ENCODE measurements at places on chromosomes 5 and 9.

DNA sequence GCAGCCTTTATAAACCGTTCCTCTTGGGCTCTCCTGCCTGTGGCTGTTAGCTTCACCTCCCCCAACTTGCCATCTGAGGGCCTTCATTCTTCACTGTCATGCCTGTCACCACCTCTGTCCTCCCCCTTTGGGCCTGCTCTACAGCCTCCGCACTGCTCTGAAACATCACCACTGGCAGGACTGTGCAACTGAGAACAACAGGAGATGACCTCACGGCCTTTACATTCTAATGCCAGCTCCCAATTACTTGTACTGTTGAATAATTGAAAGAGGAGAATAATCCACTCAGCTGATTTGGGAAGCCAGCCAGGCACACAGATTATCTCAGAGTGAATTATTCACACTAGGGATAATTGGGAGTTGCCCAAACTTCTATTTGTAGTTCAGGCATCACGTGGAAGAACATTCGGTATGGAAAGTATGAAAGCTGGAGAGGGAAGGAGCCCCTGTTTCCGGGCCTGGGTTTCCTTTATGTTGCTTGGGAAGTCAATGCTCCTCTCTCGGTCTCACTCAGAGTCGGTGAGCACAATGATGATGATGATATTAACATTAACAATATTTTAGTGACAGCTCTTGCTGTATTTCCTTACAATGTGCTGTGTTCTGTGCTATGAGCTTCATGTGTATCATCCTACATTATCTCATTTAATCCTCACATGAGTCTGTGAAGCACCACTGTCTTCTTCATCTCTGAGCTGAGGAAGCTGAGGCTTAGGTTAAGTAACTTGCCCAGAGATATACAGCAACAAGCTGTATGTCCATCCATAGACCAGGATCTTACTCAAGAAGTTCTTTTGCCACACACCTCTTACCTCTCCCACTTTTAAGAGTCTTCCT is 99.3 kb upstream of the LRRTM2 start:
- DNase-seq: peak; percentile 27

DNA sequence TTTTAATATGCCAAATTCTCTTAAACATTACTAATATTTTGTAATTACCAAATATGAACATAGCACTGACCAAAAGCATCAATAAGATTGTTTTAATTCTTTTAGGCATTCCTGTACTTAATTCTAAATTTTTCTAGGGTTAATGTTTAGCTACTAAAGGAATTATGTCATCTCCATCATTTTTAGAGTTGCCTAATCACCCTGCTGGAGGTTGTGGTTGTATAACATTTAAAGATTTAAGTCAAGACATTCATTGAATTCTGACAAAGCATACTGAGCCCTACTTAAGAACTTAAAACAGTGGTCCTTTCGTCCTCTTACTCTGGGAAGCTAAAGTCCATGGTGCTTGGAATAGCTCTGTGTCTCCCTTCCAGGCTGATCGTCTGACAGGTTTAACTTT is 28.1 kb upstream of the DAB2 start:
- no peak for DNase-seq

- DNase-seq: no peak
These were observed 57.9 kb downstream of the PRRT1B start for GRCh38 chr9:131603199-131603598.

- DNase-seq: no peak
These were observed 333.6 kb upstream of the TRPC7 start for GRCh38 chr5:136698970-136699369.

- DNase-seq: no peak
These were observed 61.3 kb upstream of the IQGAP2 start for GRCh38 chr5:76341651-76342334.

DNA sequence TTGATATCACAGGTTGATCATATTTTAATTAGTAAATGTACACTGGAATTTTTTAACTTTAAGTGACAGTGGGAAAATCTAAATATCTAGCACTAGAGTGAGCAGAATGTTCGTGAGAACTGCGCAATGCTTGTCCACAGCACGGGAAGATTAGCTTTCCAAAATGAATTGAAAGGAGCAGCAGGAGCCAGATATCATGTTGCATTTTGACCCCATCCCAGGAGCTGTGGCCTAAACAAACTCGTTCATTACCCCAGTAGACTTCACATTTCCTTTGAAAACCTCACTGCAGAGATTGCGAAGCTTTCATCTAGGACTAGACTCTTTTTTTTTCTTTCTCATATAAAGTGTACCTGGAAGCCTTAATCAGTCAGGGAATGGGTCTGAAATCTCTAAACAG is 525.8 kb downstream of the CTNND2 start:
- DNase-seq: no peak

- no peak for DNase-seq
These were observed 25.3 kb upstream of the ANXA2R start for GRCh38 chr5:43065387-43065947.

DNA sequence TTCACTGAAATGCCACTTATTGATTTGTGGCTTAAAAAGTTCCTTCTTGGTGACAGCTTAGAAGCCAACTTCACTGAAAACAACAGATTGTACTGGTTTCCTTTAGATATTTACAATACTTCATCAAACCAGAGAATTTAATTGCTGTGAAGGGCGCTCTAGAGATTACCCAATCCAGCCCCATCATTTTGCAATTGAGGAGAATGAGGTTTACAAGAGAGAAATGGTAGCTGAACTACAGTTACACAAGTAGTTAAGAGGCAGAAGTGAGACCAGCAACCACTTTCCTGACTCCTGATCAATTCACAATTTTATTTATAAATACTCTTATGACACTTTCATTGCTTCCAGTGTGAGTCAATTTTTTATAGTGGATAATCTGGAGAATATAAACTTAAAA is 103.5 kb upstream of the APC start:
- no peak for DNase-seq

Measured in tibial nerve (tissue), 4 donors.